Hematopoietic multipotent progenitor cell (in vitro differentiated cells): ENCODE measurements at places on chromosomes 7 and 10. TPM values are rescaled to one million over a fixed set of nuclear protein-coding genes. Genes with fewer than 3 reads are reported as not detected.

DNA sequence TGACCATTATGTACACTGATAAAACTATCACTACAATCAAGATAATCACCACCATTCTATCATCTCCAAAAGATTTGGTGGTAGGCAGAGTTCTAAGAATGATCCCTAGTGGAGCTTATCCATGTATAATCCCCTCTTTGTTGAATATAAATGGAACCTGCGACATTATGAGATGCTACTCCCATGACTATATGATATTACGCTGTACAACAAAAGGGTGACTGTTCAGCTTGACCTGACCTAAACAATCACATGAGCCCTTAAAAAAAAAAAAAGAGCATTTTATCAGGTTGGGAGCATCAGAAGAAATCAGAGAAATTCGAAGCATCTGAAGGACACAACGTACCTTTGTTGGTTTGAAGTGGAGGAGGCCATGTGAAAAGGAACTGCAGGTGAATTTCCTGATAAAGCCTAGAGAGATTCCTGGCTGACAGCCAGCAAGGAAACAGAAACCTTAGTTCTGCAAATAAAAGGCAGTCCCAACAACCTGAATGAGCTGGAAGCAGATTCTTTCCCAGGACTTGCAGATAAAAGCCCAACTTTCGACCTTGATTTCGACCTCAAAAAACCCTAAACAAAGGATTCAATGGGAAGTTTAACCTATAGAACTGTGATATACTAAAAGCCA, 270.7 kb downstream of the ADRA2A start:
- DNase-seq, result no peak

DNA sequence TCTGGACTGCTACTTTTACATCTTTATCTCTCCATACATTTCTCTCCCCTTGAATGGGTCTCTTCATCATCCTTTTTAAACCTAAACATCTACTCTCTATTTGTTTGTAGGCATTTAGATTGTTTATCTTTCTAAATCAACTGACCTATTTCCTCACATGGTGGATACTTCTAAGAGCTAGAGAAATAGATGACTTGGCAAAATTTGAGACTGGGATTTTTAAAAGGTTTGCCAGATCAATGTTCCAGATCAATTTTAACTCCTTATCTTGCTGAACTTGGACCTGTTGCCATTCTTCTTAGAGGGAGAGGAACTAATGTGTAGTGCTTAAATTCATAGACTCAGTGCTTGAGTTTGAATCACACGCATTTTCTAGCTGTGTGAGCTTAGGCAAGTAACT, 144.2 kb upstream of the STEAP4 start:
- no peak for DNase-seq

Gene ANKRD61
- under 0.01 TPM for total RNA-seq

Gene MOGAT3
- not detected for total RNA-seq

DNA sequence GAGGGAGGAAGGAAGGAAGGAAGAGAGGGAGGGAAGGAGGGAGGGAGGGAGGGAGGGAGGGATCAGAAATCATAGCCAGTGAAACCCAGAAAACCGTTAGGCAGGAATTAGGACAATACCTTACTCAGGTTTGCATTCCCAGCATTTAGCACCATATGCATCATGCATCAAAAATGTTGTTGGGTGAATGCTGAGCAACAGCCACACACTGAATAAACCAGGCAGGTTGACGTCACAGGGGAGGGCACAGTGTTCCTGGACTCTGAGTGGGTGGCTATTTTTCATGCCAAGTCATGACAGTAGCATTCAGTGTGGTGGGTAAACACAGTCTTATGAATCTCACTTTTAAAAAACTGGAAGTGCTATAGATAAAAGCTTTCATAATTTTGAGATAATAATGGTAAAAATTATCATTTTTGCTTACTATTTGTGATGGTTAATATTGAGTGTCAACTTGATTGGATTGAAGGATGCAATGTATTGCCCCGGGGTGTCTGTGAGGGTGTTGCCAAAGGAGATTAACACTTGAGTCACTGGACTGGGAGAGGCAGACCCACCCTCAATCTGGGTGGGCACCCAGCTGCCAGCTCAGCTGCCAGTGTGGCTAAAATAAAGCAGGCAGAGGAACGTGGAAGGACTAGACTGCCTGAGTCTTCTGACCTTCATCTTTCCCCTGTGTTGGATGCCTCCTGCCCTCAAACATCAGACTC, 199.1 kb upstream of the PRKCQ start:
- no peak for DNase-seq

GRCh38 chr10:6756716-6757115, 176.6 kb upstream of the PRKCQ start:
- no peak for DNase-seq

Gene PSD
- total RNA-seq, result 4.6 TPM
